ENCODE measurements at places on chromosomes 5 and 9. TPM values are rescaled to one million over a fixed set of nuclear protein-coding genes. Genes with fewer than 3 reads are reported as not detected.

IL6ST gene
- total RNA-seq: 888 TPM

BTNL9 gene
- not detected for total RNA-seq

SLC26A2 gene
- 21.0 TPM for total RNA-seq

KIAA1191 gene
- 80.4 TPM for total RNA-seq

TEK gene
- total RNA-seq: 0.78 TPM

CTXN3 gene
- not detected for total RNA-seq

OBP2B gene
- total RNA-seq: not detected

COL15A1 gene
- 175 TPM for total RNA-seq

PALM2AKAP2 gene
- total RNA-seq: 11.0 TPM

AK8 gene
- total RNA-seq: 0.78 TPM

IFNA6 gene
- not detected for total RNA-seq

RNF130 gene
- total RNA-seq: 41.1 TPM

TLX3 gene
- total RNA-seq: not detected

CCDC183 gene
- total RNA-seq: 0.26 TPM

ZDHHC21 gene
- total RNA-seq: 15.9 TPM

ENTPD2 gene
- total RNA-seq: not detected

DOCK8 gene
- 4.4 TPM for total RNA-seq

GPBP1 gene
- 79.9 TPM for total RNA-seq

DMRT3 gene
- total RNA-seq: not detected

All from articular chondrocyte of knee joint (primary cell).